ENCODE measurements at places on chromosomes 5 and 9.
A peak's percentile ranks its signal among the peaks of the same experiment; 100 is the strongest.

DNA sequence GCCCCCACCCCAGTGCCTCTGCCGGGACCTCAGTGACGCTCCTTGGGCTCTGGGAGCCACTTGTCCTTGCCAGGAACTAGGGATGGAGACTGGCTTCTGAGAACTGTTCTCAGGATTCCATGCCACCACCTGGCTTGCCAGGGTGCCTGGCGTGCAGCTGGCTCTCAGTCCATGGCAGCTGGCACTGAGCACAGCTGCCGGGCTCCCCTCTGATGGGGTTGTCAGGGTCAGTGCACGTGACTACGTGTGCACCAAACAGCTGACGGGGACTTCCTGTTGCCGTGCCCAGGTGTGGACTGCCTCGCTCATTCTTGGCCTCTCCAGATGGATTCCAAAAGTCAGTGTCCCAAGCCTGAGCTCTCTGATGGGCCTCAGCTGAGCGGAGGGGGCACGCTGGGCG, 9.4 kb downstream of the KCNT1 start:
- DNase-seq = no peak

- DNase-seq = no peak
These were observed 14.4 kb downstream of the ELOVL7 start for GRCh38 chr5:60829490-60830266.

GRCh38 chr5:174192901-174193300, 147.4 kb downstream of the NSG2 start:
- no peak for DNase-seq

- no peak for DNase-seq
These were observed 273.5 kb downstream of the NR2F1-AS1 start for GRCh38 chr5:93307557-93307956.

DNA sequence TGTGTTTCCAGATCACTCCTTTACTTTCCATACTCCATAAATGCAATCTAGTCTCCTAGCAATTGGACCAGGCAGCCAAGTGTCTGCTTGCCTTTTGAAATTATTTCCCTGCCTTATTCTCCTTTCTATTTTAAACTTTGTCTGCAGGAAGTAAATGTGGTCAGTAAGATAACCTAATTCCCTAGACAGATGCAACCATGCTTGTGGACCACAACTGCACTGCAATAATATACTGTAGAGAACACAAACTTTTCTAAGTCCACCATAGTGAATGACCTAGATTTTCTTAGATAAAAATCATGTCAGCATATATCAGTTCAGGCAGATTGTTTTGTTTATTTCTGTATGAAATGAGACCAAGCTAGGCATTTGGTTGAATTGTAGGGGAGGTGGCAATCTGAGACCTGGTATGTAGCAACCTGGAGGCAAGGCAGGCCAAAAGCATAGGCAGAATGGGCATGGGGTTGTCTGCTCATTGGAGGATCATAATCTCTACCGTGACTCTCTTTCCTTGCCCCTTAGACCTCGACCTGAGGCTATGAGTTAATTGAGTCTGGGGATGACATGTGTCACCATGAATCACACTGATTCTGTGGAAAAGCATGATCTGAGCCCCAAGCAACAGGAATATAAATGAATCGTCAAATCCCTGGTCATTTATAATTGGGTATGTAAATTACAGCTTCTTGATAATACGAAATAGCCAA, 20.7 kb downstream of the ACTL7B start:
- peak; percentile 2 for DNase-seq

DNA sequence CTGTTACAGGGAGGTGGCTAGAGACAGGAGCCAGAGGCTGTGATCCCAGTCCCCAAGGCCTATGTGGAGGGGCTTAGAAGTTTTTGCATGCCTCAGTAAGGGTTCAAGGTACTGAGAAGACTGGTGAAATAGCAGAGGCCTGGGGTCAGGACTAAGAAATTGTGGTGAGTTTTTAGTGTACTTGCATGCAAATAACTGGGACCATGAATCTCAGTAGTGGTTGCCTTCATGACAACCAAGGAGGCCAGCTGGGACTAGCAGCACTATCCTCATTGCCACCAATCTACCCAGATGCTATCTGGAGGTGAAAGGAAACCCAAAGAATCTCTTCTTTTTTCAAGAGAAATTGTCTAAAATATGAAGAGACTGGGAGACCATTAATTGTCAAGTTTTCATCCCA, 395.1 kb downstream of the CETN3 start:
- no peak for DNase-seq

DNA sequence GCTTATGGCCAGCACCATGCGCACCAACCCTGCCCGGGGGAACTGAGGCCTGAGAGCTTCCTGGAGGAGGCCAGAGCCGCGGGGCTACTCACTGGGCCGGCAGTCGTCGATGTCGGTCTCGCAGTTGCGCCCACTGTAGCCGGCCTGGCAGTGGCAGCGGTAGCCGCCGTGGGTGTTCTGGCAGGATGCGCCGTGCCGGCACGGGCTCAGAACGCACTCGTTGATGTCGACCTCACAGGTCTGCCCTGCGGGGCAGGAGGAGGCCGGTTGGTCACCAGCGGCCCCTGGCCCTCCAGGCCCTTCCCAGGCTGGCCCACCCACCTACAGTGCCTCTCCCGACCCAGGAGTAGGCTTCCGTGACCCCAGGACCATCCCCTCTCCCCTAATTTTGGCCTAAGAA, 27.7 kb upstream of the SEC16A start:
- DNase-seq = no peak

GRCh38 chr5:11704916-11705315, 199.3 kb downstream of the CTNND2 start:
- no peak for DNase-seq

All from CMK (cell line).